ENCODE measurements at places on chromosomes 6 and 20. TPM values are rescaled to one million over a fixed set of nuclear protein-coding genes. Genes with fewer than 3 reads are reported as not detected.
A peak's percentile ranks its signal among the peaks of the same experiment; 100 is the strongest.

Gene OR2B6
- total RNA-seq: not detected

- DNase-seq: peak; percentile 92
These were observed 279.7 kb downstream of the CDC5L start for GRCh38 chr6:44667226-44667625.

DNA sequence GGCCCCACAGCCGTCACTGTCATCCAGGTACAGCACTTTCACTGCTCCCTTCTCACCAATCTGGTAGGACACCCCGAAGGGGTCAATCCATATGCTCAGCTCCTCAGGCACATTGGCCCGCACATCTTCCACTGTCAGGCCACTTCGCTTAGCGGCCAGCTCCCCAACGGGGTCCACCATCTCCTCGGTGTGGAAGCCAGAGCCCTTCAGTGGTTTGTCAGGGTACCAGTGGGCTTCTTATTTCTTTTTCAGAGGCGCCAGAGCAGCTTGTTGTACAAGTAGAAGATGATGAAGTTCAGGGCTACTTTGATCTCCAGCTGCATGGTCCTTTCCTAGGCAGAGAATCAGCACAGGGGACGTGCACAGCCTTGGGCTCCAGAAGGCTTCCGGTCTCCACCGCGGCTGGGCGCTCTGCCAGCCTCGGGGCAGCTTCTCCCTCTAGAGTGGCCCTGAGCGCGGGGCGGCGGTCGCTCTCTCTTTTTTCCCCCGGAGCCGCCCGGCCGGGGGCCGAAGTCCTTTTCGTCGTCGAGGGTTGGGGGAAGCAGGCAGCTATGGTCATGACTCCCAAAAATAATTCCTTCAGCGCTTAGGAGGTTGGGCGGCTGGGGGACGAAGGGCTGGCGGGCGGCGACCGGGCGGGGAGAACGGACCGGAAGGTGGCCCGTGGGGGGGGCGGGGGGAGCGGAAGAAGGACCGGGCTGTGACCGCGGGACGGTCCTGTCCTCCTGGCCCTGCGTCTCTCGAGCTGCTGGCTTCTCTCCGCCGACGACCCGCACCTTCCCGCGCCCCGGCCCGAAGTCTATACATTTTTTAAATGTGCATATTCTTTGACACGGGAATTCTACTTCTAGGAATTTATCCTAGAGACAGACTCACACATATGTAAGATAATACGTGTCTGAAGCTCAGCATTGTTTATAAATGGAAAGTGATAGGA is 6.5 kb upstream of the ZSCAN9 start:
- peak; percentile 92 for DNase-seq

DNA sequence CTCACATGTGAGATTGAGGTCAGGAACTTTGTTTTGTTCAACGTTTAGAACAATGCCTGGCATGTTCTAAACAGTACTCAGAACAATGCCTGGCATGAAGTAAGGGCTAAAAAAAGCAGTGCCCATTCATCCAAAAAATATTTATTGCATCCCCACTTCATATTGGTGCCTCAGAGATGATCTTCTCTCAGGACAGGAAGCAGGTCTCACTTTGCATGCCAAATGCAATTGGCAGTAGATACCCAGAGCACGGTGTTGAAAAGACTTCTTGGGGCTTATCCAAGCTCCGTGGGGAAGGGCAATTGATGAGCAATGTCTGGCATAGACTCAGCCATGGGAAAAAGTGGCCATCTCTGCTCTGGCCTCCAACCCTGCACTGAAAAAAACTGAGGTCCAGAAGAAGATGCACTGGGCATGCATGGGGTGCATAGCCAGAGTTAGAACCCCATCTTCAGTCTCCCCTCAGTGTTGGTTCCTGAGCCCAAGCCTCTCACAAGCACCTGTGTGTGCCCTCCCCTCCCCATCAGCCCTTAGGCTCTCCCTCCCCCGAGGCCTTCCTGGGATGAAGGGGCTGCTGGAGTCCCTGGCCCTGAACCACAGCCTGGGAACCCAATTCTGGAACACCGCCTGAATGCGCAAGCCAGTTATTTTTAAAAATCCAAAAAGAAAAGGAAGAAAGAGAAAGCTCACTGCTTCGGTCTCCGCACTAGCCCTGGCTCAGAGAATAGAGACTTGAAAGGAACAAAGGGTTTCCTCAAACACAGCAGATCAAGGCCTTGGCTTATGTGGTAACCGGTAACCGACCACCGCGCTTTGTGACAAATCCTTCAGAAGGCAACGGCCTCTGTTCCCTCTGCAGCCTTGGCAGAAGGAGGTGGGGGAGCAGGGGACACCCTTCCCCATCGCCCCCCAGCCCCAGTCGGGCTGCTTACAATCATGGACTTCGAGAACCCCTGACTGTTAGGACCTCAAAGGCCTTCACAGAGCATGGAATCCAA is 78.5 kb upstream of the SIRPA start:
- DNase-seq: peak; percentile 65

GRCh38 chr6:37182736-37183590 is 13.0 kb downstream of the PIM1 start:
- no peak for DNase-seq

DNA sequence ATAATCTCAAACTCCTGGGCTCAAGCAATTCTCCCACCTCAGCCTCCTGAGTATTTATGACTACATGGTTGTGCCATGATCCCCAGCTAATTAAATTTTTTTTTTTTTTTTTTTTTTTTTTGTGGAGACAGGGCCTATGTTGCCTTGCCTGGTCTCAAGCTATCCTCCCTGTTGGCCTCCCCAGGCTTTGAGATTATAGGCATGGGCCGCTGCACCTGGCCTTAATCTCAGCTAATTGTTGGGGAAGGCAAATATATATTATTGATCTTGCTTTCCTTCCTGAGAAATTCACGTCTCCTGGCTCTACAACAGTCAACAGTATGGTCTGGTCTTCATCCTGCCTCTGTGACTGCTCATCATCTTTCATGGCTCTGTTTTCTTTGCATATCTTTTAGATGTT is 20.1 kb downstream of the PCMT1 start:
- no peak for DNase-seq

GRCh38 chr6:20271818-20272217 is 59.5 kb upstream of the MBOAT1 start:
- no peak for DNase-seq

GRCh38 chr6:152984513-152984872 is 1.7 kb upstream of the FBXO5 start:
- DNase-seq: peak; percentile 24

GRCh38 chr6:40960742-40961430 is 78.1 kb downstream of the UNC5CL start:
- DNase-seq: peak; percentile 51
